ENCODE measurements at places on chromosomes 2 and 18. TPM values are rescaled to one million over a fixed set of nuclear protein-coding genes. Genes with fewer than 3 reads are reported as not detected.

DNA sequence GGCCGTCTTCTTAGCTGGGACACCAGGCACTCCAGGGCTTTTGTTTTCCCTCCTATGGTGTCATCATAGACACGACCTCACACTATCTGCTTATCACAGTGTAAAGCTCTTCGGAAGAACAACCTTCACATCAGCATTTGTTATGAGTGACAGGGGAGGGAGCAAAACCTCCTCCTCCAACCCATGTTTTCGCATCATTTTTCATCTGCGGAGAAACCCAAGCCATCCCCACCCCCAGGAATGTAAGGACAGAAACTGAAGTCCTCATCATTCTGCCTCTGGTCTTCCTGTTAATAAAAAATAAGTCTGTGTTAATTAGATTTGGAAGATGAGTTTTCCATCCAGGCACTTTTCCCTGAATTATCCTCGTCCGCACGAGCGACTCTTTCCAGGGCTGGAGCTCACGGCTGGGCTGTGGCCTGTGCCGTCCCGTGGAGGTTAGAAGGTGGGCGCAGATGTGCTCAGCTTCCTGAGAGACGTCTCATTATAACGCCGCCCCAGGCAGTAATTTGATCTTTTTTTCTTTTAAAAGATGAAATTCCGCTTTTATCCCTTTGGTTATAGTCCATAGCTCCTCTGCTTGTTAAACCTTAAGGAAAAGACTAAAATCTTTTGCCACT is 101.6 kb upstream of the TMEM18 start:
- H3K4me1 ChIP-seq: no peaks in the 10 kb centered on the region
- no peaks in the 10 kb centered on the region for H3K27me3 ChIP-seq
- no peaks in the 10 kb centered on the region for H3K36me3 ChIP-seq
- no peak overlapping the region for H3K4me3 ChIP-seq
- DNase-seq: no peak

DNA sequence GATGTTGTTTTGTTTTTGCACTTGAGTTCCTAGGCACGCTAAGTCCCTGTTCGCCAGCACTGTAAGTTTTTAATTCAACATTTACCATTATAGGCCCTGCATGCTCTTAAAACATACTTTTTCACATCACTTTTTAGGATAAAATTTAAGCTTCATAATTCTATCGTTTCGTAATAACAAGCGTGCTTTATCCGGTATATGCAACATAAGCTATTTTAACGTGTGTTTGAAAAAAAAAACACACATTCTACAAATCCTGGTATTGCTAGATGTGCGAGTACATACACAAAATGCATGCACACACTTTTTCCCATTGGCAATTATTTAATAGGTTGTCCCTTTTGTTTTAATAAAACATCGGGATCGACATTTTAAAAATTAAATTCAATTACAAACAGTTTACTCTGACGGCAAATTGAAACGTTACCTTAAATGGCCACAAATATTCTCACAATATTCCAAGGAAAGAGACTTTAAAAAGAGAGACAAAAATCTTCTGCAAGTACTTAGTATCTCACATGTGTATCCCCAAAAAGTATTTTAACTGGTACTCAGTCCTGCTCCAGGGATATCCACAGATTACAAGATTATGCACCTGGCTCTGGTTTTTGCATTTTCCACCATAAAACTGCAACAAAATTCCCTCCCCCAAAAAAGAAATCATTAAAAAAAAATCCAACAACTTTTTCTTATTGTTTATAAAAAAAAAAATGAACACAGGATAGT is 1.0 kb upstream of the TCF4 start:
- H3K27me3 ChIP-seq: no peaks in the 10 kb centered on the region
- peaks cover 14% of the 10 kb centered on the region for H3K4me1 ChIP-seq
- DNase-seq: no peak
- peak overlapping the region; percentile 93 for H3K27ac ChIP-seq

DNA sequence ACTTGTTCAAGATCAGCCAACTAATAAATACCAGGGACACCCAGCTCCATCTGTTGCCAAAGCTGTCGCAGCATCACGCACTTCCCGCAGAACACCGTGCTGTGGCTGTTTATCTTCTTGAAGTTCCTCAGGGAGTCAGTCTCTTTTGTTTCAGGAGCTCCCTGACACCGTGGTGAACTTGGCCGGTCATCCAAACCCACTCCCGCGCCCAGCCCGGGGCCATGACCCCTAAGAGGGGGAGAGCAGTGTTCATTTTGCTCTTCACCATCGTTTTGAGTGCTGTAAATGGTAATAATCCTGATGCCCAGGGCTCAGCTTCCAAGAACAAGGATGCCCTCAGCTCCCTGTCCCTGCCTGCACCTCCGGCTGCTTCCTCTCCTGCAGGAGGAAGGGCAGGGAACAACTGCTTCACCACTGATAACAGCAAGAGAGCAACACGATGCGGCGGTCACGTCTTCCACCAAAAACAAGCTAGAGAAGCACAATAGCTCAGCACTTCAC is 131.4 kb downstream of the SEPTIN10 start:
- DNase-seq: no peak
- H3K27ac ChIP-seq: peak overlapping the region; percentile 46
- H3K4me3 ChIP-seq: no peak overlapping the region
- H3K27me3 ChIP-seq: no peaks in the 10 kb centered on the region
- H3K4me1 ChIP-seq: peaks cover 38% of the 10 kb centered on the region

DNA sequence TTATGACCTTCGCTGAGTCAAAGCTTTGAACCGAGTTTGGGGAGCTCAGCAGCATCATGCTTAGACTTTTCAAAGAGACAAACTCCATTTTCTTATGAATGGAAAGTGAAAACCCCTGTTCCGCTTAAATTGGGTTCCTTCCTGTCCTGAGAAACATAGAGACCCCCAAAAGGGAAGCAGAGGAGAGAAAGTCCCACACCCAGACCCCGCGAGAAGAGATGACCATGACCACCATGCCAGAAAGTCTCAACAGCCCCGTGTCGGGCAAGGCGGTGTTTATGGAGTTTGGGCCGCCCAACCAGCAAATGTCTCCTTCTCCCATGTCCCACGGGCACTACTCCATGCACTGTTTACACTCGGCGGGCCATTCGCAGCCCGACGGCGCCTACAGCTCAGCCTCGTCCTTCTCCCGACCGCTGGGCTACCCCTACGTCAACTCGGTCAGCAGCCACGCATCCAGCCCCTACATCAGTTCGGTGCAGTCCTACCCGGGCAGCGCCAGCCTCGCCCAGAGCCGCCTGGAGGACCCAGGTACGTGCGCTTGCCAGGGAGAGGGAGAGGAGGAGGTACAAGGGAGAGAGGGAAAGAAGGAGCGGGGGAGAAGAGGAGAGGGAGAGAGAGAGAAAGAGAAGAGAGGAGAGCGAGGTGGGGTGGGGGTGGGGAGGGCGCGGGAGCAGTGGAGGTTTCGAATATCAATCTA is at the start of gene DLX1:
DLX1 (plus strand) TSS at position 48 of the 700 bp plus-strand sequence; CDS start at position 219, 171 bp downstream.
- H3K36me3 ChIP-seq: no peaks in the 10 kb centered on the region
- no peak for DNase-seq
- H3K4me1 ChIP-seq: peaks cover 43% of the 10 kb centered on the region

The ZNF892 gene
- total RNA-seq: 1.5 TPM

- H3K36me3 ChIP-seq: no peaks in the 10 kb centered on the region
- no peaks in the 10 kb centered on the region for H3K27me3 ChIP-seq
- H3K4me3 ChIP-seq: no peak overlapping the region
- peaks cover 12% of the 10 kb centered on the region for H3K4me1 ChIP-seq
These were observed 130.9 kb downstream of the STK39 start for GRCh38 chr2:168116448-168116847.

DNA sequence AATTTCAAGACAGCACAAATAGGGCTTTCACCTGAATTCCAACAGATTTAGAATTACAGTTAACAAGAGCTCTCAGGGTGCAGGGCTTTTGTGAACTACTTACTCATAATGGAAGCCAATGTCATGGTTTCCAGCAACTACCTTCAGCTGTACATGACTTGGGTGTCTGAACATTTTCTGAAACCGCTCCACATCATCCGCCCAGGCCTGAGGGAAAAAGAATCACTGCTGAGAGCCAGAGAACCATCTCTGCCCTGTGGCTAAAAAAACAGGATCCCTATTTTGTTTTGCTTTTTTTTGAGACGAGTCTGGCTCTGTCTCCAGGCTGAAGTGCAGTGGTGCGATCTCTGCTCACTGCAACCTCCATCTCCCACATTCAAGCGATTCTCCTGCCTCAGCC is 18.8 kb downstream of the MPPE1 start:
- no peaks in the 10 kb centered on the region for H3K36me3 ChIP-seq
- H3K4me1 ChIP-seq: no peaks in the 10 kb centered on the region
- H3K4me3 ChIP-seq: no peak overlapping the region
- H3K27ac ChIP-seq: no peak overlapping the region

DNA sequence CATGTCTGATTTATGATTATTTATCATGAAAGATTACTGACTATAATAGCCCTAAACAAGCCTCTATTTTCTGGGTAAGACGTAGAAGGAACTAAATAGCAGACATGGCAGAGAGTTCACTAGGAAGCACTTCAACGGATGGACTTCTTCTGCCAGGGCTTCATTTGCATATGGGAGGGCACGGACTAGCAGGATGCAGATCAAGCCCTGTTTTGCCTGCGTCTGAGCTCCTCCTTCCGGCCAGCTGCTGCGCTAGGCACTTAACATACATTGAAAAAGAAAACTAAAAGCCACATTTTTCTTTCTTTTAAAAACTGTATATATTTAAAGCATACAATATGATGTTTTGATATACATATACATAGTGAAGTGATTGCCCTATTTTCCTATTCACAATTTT is 340.0 kb upstream of the MEX3C start:
- DNase-seq: no peak
- H3K27ac ChIP-seq: no peak overlapping the region
- no peaks in the 10 kb centered on the region for H3K4me1 ChIP-seq

- peak overlapping the region; percentile 1 for H3K27ac ChIP-seq
- H3K36me3 ChIP-seq: no peaks in the 10 kb centered on the region
- DNase-seq: no peak
- H3K4me1 ChIP-seq: peaks cover 30% of the 10 kb centered on the region
- no peaks in the 10 kb centered on the region for H3K27me3 ChIP-seq
- H3K4me3 ChIP-seq: no peak overlapping the region
These were observed 85.8 kb downstream of the TCF4 start for GRCh38 chr18:55501982-55502710.

The IL1F10 gene
- not detected for total RNA-seq

GRCh38 chr2:121810959-121811853 is 55.8 kb downstream of the TSN start:
- DNase-seq: peak; percentile 28
- H3K36me3 ChIP-seq: no peaks in the 10 kb centered on the region
- H3K4me3 ChIP-seq: no peak overlapping the region
- peaks cover 10% of the 10 kb centered on the region for H3K4me1 ChIP-seq
- H3K27ac ChIP-seq: no peak overlapping the region
- H3K27me3 ChIP-seq: no peaks in the 10 kb centered on the region

DNA sequence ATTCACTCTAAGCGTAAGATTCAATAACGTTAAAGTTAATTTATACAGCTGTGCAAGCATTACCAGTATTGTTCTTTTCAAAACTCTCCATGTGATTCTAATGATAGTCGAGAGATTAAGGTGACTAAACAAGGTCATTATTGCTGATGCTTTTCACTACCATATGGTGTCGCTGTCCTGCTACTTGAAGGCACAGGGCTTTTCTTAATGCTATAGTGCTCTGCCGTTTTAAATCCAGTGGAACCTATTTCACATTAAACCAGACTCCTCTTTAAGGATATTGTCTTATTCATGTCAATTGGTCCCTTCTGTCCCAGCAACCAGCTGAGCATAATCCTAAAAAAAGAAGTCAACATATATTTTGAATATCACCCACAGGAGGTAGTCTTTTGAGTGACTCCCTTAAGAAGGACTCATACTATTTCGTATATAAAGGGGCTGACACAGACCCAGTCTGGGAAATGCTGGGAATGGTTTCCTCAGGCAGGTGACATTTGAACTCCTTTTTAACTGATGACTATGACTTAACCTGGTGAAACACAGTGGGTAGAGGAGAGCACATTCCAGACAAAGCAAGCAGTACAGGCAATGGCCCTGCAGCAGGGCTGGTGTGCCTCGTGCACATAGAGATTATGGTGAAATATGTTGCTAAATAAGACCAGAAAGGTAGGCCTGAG is 53.9 kb upstream of the CYTIP start:
- no peak overlapping the region for H3K4me3 ChIP-seq
- H3K36me3 ChIP-seq: no peaks in the 10 kb centered on the region
- no peaks in the 10 kb centered on the region for H3K4me1 ChIP-seq
- DNase-seq: no peak

- no peaks in the 10 kb centered on the region for H3K36me3 ChIP-seq
- no peak for DNase-seq
- no peak overlapping the region for H3K4me3 ChIP-seq
- H3K4me1 ChIP-seq: peaks cover 48% of the 10 kb centered on the region
- no peaks in the 10 kb centered on the region for H3K27me3 ChIP-seq
These were observed 362.0 kb downstream of the ZNF521 start for GRCh38 chr18:24989760-24990593.

- DNase-seq: no peak
- no peaks in the 10 kb centered on the region for H3K4me1 ChIP-seq
- H3K27ac ChIP-seq: no peak overlapping the region
These were observed 1387.2 kb downstream of the SUCLG1 start for GRCh38 chr2:83071914-83072313.

The MORN2 gene
- total RNA-seq: 16.7 TPM

GRCh38 chr2:171530378-171530777 is 8.1 kb downstream of the CYBRD1 start:
- no peak overlapping the region for H3K27ac ChIP-seq
- no peak overlapping the region for H3K4me3 ChIP-seq
- H3K4me1 ChIP-seq: no peaks in the 10 kb centered on the region
- H3K27me3 ChIP-seq: no peaks in the 10 kb centered on the region
- H3K36me3 ChIP-seq: no peaks in the 10 kb centered on the region

- H3K27ac ChIP-seq: peak overlapping the region; percentile 38
- peaks cover 17% of the 10 kb centered on the region for H3K4me1 ChIP-seq
- H3K36me3 ChIP-seq: no peaks in the 10 kb centered on the region
These were observed 73.5 kb upstream of the SERTAD2 start for GRCh38 chr2:64727013-64727767.

The TUBA3E gene
- total RNA-seq: not detected

- DNase-seq: no peak
- H3K27ac ChIP-seq: no peak overlapping the region
- no peaks in the 10 kb centered on the region for H3K4me1 ChIP-seq
- H3K27me3 ChIP-seq: no peaks in the 10 kb centered on the region
These were observed 173.3 kb upstream of the NT5C1B start for GRCh38 chr2:18762667-18763066.

The NT5C1B gene
- total RNA-seq: not detected

The THOC1 gene
- total RNA-seq: 19.4 TPM

DNA sequence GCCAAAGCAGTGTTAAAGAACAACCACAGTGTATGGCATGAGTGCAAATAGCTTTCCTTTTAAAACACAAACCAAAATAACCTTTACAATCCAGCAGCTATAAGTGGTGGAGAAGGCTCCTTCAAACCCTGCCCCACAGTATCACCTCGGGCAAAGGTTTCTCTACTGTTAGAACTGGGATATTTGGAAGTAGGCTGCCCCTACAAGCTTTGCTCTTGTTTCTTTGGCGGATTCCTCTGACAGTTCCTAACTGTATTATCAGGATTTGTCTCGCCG is 214.8 kb downstream of the ZNF521 start:
- H3K36me3 ChIP-seq: no peaks in the 10 kb centered on the region
- no peak for DNase-seq
- no peaks in the 10 kb centered on the region for H3K27me3 ChIP-seq
- peak overlapping the region; percentile 26 for H3K27ac ChIP-seq

Measured in gastrocnemius medialis (tissue), 4 donors.